BE2C (cell line): ENCODE measurements at places on chromosomes 3 and 15.

GRCh38 chr15:63677778-63678177 is 80.6 kb downstream of the FBXL22 start:
- DNase-seq = no peak

GRCh38 chr3:175238801-175239200 is 379.7 kb downstream of the NAALADL2 start:
- no peak for DNase-seq

DNA sequence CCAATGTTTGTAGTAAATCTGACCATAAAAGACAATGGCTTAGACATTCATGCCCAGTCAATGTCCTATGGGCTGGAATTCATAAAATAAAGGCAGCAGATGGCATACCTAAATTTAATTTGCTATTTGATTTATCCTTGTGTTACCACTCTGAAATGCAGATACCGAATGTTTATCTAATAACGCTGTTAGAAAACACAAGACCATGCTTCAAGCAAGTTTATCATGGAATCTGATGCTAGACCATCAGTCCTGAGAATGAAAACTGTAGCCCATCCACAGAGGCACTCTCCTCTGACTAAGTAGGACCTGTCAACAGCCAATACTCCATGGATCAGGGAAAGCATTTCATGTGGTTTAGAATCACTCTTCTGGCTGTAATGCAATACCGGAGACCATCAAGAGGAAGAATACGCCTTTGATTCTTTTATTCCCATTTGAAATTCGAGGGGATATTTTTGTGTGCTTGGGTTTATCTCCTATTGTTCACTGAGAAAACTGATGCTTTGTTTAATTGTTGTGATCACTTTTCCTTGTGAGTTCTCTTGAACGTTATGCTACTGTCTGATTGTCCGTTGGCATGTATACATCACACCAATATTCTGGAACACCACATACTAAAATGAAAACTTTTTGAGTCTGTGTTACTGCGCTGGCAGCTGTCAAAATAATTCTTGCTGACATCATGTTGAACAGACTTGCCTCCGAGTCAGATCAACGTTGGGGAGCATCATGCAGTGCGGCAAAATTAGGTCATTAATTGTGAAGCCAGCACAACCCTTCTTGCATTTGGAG is 12.1 kb upstream of the CPB1 start:
- DNase-seq = peak; percentile 46

GRCh38 chr3:86785386-86785785 is 205.6 kb downstream of the VGLL3 start:
- no peak for DNase-seq

DNA sequence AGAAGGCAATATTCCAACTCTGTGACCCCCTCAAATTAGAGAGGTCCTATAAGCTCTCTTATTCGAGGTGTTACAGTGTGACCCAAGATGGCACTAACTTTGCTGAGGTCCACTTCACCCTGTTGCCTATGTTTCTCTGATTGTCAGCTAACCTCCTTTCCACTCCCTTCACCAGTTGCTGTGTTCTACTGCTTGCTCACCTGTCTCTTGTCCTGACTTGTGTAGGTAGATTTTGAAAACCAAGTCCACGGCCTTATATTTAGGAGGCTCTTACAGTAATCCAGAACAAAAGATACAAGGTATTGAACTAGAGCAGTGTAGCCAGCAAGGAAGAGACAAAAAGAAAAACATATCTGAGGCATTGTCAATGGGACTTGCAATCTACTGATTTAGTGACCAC is 20.1 kb upstream of the GSK3B start:
- DNase-seq = no peak

DNA sequence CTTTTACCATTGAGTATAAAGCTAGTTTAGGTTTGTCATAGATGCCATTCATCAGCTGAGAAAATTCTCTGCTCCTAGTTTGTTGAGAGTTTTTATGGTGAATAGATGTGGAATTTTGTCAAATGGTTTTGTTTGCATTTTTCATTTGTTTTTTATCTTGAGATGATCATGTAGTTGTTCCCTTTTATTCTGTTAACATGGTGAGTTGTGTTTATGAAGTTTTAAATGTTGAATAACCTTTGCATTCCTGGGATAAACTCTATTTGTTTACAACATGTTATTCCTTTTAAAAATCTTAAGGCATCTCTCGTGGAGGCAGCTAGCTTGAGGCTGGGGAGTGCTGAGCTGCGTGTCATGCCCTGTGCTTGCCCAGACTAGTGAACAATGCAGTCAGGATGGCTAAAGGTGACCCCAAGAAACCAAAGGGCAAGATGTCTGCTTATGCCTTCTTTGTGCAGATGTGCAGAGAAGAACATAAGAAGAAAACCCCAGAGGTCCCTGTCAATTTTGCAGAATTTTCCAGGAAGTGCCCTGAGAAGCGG is 48.5 kb downstream of the ANAPC13 start:
- DNase-seq = no peak

DNA sequence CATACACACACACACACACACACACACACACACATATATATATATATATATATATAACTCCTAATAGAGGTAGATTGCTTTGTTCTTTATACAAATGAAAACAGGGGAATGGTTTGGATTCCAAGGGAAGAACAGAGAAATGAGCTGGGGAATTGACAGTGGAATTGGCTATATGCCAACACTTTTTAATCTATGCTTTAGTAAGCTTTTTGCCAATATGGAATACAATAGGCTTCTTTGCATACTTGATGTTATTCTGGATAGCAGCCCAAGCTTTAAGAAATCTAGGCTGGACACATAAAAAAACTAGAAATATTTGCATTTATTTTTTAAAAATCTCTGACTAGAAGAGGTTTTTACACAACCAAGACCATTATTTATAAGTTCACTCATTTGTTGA is 334.2 kb upstream of the MDFIC2 start:
- DNase-seq = no peak

DNA sequence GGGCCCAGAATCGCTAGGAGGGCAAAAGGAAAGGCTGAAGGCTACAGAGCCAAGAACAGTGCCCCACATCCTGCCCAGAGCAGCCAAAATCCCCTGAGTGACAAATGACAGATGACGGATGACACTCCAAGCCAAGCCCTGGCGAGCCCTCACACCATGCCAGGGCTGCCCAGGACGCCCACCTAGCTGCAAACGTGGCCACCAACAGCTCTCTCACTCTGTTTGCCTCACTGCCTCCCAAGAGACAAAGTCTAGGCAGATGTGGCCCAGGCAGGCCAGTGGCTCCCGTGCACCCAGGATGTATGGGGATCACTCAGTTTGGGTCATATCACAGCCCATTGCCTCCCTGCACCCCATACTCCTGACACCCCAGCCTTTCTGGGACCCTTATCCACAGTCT is 270.1 kb upstream of the NSMCE3 start:
- DNase-seq = no peak

DNA sequence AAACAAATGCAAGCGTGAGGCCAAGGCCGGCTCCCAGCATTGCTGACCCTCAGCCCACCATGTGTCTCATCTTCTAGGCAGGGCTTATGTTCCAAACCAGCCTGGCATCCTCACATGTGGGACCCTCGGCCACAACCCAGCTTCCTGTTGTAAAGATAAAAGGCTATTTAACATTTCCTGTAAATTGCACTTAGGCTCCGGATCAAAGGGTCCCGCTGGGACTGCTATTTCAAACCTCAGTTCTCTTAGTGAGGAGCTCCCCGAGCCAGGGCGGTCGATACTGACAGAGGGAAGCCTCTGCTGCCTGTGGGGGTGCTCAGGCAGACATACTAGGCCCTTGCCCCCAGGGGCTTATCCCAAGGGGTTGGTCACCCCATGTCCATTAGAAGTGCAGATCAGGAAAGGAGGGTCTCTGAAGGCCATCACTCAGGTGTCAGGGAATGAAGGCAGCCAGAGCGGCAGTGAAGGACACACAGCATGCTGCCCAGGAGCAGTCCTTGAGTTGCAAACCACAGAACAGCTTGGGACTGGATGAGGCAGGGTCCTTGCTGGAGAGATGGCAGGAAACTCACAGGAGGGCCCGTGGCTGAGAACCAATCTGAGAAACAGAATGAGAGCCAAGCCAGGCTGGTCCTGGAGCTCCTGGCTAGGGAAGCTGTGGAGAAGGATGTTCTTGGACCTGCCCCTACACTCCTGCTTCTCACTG is 239.9 kb downstream of the TLE3 start:
- DNase-seq = no peak

DNA sequence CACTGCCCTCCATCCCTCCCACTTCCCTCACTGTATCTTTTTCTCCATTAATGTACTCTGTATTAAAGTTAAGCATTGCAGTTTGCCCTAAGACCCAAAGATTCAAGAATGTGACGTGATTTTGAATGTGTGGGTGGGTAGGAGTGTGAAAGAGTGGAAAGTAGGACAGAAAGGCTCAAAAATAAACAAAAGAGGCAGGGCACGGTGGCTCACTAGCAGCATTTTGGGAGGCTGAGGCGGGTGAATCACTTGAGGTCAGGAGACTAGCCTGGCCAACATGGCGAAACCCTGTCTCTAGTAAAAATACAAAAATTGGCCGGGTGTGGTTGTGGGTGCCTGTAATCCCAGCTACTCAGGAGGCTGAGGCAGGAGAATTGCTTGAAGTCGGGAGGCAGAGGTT is 18.4 kb downstream of the TFRC start:
- DNase-seq = no peak

DNA sequence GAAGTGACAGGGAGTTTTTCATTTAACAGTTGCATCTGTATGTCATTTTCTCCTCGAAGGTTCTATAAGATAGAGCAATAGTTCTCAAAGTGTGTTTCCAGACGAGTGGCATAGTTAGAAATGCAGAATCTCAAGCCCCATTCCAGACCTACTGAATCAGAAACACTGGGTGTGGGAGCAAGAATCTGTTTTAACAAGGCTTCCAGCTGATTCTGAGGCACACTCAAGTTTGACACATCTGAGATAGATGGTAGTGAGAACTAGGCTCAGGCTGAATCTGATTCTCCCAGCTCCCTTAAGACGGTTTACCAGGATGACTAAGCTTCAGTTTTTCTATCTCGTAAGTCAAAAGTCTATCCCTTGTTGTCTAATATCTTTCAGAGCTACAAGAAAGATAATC is 159.8 kb upstream of the NUDT16 start:
- DNase-seq = no peak

GRCh38 chr3:133815386-133815785 is 9.8 kb downstream of the SRPRB start:
- DNase-seq = no peak

DNA sequence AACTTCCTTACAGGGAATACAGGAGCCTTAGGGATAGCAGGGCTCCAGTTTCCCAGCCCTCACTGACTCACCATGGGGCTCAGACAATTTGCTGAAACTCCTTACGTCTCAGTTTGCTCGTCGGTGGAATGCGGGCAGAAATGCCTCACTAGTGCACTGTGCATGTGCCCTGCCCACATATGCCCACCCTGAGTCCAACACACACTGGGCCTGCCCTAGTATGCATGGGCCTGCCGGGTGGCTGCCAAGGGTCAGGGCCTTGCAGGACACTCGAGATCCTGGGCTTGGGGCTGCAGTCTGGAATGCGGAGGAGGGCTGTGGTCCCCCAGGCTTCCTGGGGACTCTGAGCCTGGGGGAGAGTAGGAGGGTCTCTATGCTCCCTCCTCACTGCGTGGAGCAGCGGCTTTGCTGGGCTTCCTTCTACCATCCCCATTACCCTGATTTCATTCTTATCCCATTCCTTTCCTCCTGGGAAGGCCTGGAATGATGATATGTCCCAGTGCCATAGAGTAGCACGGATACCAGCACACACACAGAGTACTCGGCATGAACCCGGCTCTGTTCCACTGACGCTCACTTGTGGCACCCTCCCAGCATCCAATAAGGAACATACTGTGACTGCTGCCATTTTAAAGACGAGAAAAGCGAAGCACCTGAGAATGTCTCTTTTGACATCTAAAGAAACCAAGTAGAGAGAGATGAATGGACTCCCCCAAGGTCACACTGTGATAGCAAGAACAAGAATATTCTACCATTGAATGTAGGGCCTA is 124.2 kb downstream of the ASB7 start:
- DNase-seq = no peak

DNA sequence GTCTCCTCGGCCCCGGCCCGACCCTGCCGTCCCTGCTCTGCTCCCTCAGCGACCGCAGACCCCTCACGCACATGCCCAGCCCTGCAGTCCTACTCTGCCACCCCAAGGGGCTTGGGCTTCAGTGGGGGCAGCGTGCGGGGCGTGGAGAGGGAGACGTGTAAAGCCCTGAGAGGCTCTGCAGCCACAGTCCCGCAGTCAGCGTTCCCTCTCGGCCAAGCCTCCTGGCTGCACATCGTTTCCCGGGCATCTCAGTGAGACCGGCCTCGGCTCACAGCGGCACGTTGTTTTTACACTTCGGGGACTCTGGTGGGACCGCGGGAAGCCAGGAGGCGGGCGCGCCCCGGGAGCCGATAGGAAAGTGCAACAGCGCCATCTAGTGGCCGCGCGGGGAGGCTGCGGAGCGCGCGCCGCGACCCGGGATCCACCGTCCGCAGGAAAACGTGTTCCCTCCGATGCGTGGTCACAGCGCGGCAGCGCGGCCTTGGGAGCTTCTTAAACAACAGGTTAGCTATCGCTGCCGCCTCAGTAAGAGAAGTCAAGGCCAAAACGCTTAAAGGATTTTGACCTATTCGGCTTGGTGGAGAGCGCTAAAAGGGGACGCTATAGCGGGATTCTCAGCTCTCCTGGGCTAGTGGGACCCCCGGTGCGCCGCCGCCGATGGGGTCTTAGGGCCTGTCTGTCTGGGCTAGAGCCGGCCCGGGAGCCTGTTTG is 226.8 kb upstream of the IGF1R start:
- peak; percentile 78 for DNase-seq

DNA sequence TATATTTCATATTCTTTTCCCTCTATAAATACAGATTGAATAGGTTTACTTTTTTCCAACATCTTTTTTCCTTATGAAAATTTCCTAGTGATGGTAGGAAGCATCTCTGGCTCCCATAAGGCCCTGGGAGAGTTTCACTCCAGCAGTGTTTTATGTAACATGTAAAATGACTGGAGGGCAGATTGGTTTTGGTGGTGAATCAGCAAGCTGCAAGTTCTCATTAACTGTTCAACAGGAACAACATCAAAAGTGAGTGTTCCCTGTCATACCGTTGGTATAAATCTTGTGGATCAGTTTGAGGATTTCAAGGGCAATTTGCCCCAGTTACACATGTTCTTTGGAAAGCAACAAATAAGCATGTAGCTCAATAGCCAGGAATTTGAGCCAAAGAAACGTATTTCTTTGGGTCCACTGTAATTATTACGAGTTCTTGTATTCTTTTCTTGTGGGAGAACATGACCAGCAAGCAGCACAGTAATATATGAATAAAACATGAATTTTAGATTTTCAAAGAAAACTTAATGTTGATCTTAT is 345.7 kb downstream of the SV2B start:
- DNase-seq = no peak

GRCh38 chr3:155996882-155997281 is 123.5 kb upstream of the KCNAB1 start:
- no peak for DNase-seq

GRCh38 chr3:16654976-16655375 is 49.8 kb upstream of the DAZL start:
- DNase-seq = no peak

- no peak for DNase-seq
These were observed 683.0 kb downstream of the NTRK3 start for GRCh38 chr15:87573534-87573933.
